Stimulated activated CD8-positive, alpha-beta memory T cell treated with anti-CD3 and anti-CD28 coated beads, Interleukin-4, amount 100 ng/mL, for 1 hour (primary cell): ENCODE measurements at places on chromosomes 2 and 18.

DNA sequence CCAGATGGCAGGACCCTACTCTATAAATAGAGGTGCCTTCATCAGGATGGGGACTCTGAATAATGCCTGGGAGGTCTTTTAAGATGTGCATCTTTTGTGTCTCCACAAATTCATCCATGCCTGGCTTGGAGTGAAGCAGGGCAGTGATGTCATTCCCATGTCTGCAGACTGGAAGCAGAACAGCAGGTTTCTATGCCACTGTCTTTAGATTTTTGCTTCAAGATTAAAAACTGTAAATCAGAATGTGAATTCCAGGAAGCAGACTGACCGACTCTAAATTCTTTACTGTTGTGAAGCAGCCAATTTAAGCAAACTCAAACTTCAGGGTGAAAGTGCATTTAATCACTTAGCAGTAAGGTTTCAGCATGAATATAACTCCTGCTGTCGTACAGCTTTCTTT, 159.3 kb downstream of the SCG2 start:
- DNase-seq, result no peak

DNA sequence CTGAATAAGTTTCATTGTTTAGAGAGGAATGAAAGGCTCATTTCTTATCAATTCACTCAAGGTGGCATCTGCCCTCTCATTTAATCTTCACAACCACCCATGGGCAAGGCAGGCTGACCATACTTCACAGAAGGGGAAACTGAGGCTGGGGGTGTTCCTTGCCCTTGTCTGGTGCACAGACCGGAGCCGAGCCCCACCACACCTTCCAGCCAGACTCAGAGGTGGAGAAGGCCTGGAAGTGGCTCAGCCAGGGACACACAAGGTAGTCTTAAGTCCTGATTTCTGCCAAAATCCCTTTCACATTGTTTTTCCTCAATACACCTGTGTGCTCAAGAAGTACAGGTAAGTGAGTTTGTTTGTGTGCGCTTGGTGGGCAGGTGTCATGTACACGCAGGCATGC, 111.9 kb upstream of the TEX51 start:
- DNase-seq, result no peak

DNA sequence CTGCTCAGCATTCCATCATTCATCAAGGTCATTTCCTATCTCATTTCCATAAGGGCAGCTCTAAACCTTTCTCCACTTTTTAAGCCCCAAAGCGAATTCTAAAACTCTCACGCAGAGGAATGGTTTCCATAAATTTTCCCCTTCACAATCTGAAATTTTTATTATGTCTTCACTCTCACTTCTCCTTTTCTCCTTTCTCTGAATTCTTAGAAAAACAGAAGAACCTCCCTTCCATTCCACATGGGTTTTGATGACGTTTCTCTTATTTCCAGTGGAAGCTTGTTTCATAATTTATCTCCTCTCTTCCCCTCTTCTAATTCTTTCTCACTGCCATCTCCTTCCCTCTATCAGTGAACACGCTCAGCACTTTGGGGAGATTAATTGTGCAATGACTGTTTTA, 97.3 kb downstream of the SPATS2L start:
- DNase-seq, result no peak

GRCh38 chr18:13378150-13378549, 159.6 kb downstream of the LDLRAD4 start:
- DNase-seq, result no peak

GRCh38 chr2:96856776-96857666, 795 bp downstream of the ANKRD39 start:
- no peak for DNase-seq
